ENCODE measurements at places on chromosomes 12 and 14. TPM values are rescaled to one million over a fixed set of nuclear protein-coding genes. Genes with fewer than 3 reads are reported as not detected.

BCL2L14 gene
- not detected for total RNA-seq

- peaks cover 2% of the 10 kb centered on the region for H3K27me3 ChIP-seq
- H3K36me3 ChIP-seq, result no peaks in the 10 kb centered on the region
- peaks cover 1% of the 10 kb centered on the region for H3K4me1 ChIP-seq
- H3K4me3 ChIP-seq, result no peak overlapping the region
Measured at GRCh38 chr14:50399251-50400032, 2.8 kb upstream of the CDKL1 start.

DNA sequence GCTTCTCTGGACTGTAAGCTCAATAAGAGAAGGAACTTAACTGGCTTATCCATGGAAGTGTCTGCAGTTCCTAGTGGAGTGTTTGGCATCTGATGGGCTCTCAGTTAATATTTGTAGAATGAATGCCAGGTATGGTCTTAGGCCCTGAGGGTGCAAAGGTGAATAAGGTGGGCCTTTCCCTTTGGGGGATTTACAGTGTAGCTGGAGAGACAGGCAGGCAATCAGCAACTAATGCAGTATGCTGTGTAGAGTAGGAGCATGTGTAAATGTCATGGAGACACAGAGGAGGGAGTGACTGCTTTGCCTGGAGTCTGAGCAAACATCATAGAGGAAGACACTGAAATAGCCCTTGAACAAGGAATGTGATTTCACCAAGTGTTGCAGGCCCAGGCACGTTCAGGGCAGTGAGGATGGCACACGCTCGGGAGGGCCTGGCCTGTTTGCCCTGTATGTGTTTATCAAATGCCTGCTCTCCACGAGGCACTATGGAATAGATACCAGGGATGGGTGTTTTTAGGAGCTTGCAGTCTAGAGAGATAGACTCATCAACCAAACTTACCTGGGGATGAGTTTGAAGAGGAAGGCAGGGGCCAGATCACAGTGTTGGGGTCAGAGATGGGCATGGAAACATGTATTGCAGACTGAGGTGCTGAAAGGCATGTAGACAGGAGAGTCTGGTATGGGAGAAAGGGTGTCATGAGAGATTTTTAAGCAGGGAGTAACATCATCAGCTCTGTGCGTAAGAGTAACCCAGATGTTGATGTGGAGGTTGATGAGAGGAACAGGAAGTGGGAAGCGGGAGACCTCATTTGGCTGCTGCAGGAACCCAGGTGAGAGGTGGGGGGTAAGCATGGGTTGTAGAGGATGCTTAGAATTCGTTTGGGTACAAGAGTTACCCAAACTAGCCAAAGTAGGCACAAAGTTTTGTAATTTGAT is 54.1 kb downstream of the PLXNC1 start:
- DNase-seq, result no peak
- H3K4me1 ChIP-seq, result no peaks in the 10 kb centered on the region
- no peak overlapping the region for H3K27ac ChIP-seq
- H3K36me3 ChIP-seq, result no peaks in the 10 kb centered on the region
- no peak overlapping the region for H3K4me3 ChIP-seq

P2RX7 gene
- total RNA-seq, result 3.9 TPM

All from aorta (tissue), 5 donors.